Suppressor macrophage treated with lipopolysaccharide for 4 hours (primary cell): ENCODE measurements at places on chromosomes 3 and 15.

GRCh38 chr3:43490640-43491185 is 131.1 kb downstream of the ANO10 start:
- DNase-seq: no peak

- no peak for DNase-seq
These were observed 142.7 kb upstream of the ATP11B start for GRCh38 chr3:182650568-182651128.

- no peak for DNase-seq
These were observed 56.7 kb downstream of the DRD3 start for GRCh38 chr3:114122027-114122709.

- no peak for DNase-seq
These were observed 62.3 kb upstream of the PLSCR4 start for GRCh38 chr3:146313031-146313745.

- DNase-seq: no peak
These were observed 42.4 kb upstream of the PPIB start for GRCh38 chr15:64205202-64205601.

DNA sequence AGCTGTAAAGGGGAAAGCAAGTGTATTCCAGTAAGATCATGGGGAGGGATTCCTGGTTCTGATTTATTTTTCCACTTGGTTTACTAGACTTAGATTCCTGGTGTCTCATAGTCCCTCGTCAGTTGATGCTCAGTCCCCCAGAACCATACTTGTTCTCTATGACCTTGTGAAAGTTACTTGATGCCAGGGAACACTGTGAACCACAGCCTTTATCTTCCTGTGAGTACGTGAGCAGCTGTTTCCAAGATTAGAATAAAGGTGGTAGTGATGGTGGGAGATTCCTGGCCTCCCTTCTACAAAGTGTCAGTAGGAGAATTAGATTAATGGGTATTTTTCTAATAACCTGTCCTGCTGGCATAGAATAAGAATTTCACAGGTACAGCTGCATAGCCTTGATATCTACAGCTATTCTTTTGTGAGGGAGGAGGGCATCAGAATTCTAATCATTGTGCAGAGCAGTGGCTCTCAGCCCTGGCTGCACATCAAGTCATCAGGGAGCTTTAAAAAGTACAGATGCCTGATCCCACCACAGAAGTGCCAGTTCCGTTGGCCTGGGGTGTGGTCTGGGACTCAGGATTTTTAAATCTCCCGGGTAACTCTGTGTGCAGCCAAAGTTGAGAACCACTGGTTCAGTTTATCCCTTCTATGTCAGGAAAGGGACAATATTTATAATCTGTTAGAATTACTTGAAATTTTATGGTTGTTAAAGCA is 20.0 kb downstream of the GPD1L start:
- DNase-seq: no peak

DNA sequence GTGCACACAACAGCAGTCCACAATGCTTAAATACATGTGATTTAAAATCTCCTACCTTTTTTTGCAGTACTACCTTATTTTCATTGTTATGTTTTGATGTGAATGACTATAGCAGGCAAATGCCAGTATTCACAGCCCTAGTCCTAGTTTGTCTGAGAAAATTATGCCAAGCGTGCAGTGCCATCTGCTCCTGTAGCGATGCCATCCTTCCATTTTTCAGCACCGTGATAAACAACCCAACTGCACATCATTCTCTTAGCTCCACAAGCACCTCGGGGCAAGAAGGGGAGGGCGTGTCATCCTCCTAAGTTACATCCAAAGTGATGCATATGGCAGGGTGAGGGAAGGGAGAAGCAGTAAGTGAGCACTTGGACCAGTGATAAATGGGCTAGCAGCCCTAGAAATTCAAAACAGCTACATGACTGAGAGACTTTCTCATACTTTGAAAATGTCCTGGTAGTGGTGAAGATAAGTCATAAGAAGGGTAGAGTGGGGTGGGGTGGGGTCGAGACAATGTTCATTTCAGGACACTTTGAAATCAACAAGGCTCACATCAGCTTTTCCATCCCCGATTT is 198.8 kb downstream of the LSAMP start:
- no peak for DNase-seq

DNA sequence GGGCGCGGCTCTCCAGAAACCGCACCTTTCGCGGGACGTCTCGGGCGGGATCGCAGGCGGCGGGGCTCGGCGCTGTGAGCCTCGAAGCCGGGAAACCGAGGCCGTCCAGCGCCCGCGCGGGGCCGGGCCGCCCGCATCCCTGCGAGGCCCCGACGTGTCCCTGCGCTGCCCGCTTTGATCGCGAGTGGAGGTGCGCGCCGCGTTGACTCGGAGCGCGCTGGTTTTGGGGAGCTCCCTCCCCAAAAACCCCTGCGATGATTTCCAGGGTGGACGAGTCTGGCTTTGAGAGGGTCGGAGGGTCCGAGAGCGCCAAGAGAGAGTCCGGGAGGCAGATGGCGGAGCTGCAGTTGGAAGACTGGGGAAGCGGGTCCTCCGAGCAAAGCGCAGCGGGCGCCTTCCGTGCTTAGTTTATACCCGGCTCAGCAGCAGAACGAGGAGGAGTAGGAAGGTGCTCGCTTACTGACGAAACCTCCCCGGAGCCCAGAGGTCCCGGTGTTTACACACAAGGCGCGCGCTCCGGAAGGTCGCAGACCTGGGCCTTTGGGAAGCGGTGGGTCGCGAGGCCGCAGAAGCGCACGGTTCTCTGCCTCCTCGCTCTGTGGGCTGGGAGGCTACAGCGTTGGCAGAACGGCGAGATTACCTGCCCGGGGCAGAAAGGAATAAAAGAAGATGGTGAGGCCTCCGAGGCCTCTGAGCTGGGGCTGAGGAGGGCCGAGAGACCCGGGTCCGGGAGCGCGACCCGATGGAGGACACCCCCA is 687 bp downstream of the ALDH1A3 start:
- no peak for DNase-seq

DNA sequence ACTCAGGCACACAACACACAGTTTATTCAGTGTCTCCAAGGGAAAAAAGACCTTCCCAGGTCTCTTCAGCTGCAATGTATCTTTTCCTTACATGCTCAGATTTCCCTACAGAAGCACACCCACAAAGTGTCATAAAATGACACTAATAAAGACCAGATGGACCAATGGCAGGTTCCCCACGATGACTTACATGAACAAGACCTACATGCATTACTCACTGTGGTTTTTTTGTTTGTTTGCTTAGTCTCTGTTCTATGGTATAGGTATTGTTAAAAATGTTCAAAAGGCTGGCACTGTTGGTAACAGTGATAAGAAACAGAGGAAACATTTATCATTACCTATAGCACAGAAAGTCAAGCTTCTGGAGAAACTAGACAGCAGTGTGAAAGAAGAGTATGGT is 318.2 kb upstream of the TMCO5A start:
- DNase-seq: no peak

GRCh38 chr3:73621388-73621787 is 3.4 kb downstream of the PDZRN3 start:
- DNase-seq: no peak
